ENCODE measurements at places on chromosomes 12 and 14.

DNA sequence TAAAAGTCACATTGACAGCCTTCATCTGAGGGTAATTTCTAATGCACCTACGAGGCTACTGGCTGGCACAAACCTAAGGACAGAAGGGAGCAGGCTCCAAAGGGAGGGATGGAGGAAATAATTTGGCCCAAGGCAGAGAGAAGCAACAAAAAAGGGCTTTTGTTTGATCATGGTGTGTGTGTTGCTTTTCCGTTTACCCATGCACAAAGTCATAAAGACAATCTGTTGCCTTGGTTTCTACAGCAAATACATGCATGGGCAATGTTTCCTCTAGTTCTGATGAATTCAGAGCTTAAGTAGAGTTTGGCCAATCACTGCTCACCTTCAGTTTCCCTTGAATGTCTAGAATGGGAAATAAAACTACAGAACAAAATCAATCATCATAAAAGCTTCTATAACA lies 262.5 kb upstream of the CAND1 start:
- DNase-seq = no peak

DNA sequence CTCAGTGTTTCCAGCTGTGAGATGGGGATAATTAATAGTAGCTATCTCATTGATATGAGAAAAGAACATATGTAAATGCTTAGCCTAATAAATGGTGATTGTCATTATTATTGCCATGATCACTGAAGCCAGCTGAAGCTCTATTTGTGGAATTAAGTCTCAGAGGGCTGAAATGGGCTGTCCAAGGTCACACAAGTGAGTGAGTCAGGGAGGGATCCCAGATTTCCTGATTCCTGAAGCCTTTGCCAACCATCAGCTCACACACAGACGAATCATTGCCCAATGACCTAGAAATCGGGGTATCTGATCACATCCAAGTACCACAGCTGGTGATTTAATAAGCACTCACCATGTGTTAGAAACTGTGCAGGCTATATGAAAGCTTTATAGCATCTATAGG lies 21.6 kb upstream of the TMEM229B start:
- no peak for DNase-seq

- no peak for DNase-seq
Measured at GRCh38 chr12:116411977-116412376, 134.5 kb upstream of the MED13L start.

GRCh38 chr12:131901431-131902331 lies 7.3 kb downstream of the ULK1 start:
- no peak for DNase-seq

- no peak for DNase-seq
Measured at GRCh38 chr12:104582739-104583138, 126.0 kb downstream of the CHST11 start.

DNA sequence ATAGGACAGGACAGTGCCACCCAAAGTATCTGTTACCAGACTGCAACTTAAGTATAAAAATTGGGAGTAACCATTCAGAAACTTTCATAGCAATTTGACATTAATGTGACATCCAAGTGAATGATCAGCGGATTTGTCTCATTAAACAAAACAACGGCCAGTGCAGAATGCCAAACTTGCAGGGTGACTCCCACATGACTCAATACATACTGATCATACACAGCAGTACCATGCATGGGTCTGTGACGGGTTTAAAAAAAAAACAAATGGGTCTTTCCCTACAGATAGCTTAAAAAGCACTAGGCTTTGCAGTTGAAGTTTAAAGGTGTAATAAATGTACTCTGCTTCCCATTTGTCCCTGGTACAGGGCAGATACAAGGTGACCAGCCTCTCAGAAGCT lies 116.6 kb downstream of the SLC35F4 start:
- DNase-seq = no peak

- no peak for DNase-seq
Measured at GRCh38 chr14:72856530-72857266, 37.2 kb downstream of the DPF3 start.

DNA sequence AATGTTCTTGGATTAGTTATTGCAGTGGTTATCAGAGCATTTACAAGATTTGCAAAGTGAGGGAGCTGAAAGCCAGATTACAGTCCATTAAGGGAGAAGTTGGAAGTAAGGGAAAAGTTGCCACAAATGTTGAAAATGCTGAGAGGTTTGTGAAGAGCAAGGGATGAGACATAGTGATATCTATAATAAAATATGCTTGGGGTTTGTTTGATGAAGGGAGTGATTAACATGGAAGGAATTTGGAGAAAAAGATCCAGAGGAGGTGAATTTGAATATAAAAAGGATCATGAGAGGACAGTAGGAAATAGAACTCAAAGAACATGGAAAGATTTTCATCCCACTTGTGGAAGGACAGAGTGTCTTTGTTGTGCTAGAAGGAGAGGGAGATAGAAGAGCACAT lies 19.3 kb upstream of the CCER1 start:
- no peak for DNase-seq

DNA sequence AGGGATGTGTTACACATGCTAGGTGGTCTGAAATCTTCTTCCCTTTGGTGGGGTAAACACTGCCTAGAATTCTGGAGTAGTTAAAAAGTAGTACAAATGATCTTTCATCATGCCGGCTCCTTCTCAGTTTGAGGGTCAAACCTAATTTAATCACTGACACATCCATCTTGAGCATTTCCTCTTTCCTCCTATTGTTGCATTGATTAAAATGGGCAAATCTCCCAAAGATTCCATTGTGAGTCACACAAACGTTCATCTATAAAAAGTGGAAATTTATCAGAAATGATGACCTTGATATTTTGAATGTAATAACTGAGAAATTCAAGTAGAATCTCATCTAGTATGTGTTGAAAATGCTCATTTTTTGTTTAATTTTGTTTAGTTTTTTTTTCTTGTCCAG lies 996.0 kb downstream of the NRXN3 start:
- no peak for DNase-seq

GRCh38 chr14:102781063-102781462 lies 3.8 kb downstream of the TRAF3 start:
- DNase-seq = no peak

DNA sequence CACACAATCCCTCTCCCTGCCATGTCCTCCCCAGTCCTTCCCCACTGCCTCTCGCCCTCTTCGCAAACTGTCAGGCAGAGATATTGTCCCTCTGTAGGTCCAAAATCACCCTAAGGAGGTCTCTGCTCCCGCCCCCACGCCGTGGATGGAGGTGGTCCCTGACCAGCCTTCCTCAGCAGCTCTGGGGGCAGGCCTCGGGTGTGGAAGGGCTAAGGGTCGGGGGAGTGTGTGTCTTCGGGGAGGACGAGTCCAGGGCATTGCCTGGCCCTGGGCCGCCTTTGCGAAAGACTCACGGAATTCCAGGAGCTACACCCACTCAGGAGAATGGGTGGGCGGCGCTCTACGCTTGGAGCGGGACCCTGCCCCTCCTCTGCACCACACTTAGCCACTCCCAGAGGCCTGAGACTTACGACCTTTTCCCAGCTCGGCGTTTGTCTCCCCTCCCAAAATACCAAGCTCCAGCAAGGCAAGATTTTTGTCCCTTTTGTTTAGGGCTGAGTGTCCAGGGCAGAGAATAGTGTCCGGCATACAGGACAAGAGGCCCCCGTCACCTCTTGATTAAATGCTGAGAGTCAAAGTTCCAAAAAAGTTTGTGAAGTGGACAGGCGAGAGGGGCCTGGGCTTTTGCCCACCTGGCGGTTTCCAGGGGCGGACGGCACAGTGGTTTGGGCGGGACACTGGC lies 881 bp downstream of the PYGL start:
- DNase-seq = no peak

- DNase-seq = no peak
Measured at GRCh38 chr12:24421759-24422158, 472.3 kb upstream of the SOX5 start.

GRCh38 chr14:29236401-29236800 lies 469.8 kb downstream of the FOXG1 start:
- DNase-seq = no peak

GRCh38 chr12:96364092-96364700 lies 36.0 kb downstream of the CDK17 start:
- DNase-seq = no peak

- no peak for DNase-seq
Measured at GRCh38 chr12:129753586-129753985, 150.2 kb downstream of the TMEM132D start.

GRCh38 chr14:51424561-51425251 lies 184.7 kb downstream of the TMX1 start:
- no peak for DNase-seq

DNA sequence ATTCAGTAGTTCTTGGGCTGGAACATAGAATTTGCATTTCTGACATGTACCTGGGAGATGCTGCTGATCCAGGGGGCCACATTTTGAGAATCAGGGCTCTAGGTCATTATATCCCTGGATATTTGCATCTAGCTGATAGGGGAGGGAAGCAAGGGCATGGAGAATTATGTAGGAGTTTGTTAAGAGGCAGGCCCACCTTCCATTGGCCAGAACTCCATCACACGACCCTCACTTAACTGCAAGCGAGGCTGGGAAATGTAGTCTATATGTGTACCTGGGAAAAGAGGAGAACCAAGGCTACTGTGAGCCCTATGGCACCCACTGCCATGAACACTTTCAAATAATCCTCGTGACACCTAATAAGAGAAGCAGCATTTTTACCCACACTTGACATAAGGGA lies 657.6 kb downstream of the MED13L start:
- DNase-seq = no peak

DNA sequence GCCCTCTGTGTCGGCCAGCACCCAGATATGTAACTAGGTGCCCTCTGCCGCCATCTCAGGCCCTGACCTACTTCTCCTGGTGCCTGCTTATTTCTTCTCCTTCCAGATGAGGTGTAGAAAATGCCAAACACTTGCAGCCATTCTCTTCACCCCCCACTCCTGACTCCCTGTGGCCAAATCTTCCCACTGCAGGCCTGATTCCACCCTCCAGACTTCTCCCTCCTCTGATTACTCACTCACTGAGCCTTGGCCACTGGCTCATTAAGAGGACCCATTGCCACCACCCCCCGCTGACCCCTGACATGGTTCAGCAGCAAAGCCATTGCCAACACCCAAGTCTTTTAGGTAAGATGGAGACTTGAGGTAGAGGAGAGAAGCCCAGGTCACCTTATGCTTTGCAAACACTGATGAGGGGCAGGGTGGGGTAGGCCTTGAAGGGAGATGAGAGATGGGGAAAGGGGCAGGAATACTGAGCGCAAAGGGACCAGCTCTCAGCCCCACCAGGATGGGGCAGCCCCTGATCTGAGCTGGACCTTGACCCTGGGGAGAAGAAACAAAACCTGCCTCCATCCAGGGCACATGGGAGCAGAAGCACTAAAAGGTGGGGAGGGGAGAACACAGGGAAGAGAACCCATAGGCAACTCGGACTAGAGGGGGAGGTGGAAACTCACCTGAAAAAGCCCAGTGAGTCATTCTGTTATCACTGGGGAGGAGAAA lies 25.1 kb upstream of the ANO2 start:
- DNase-seq = no peak
